ENCODE measurements at places on chromosomes 6 and 20. TPM values are rescaled to one million over a fixed set of nuclear protein-coding genes. Genes with fewer than 3 reads are reported as not detected.
A peak's percentile ranks its signal among the peaks of the same experiment; 100 is the strongest.

- no peak for DNase-seq
Observed at GRCh38 chr6:57108691-57109090, 18.7 kb downstream of the ZNF451 start.

- DNase-seq: no peak
Observed at GRCh38 chr6:79787626-79788025, 156.5 kb downstream of the SH3BGRL2 start.

- DNase-seq: peak; percentile 28
Observed at GRCh38 chr6:163857421-163857820, 442.9 kb downstream of the QKI start.

The MAP7 gene
- total RNA-seq: 0.36 TPM

DNA sequence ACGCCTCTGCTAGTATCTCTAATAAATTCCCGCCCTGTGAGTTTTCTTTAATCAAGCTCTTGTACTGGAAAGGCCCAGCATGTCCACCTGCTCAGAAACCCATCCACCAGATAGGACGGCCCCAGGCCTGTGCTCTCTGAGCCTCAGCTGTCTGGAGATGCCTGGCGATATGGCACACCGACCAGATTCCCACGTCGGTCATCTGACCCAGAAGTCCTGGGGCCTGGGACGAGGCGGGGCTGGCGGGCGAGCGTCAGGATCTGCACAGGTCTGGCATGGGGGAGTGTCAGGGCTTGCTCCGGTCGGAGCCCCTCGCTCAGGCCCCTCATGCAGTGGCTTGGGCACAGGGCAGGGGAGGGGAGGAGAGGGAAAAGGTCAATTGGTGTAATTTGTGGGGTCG, 10.2 kb downstream of the RNASET2 start:
- no peak for DNase-seq

DNA sequence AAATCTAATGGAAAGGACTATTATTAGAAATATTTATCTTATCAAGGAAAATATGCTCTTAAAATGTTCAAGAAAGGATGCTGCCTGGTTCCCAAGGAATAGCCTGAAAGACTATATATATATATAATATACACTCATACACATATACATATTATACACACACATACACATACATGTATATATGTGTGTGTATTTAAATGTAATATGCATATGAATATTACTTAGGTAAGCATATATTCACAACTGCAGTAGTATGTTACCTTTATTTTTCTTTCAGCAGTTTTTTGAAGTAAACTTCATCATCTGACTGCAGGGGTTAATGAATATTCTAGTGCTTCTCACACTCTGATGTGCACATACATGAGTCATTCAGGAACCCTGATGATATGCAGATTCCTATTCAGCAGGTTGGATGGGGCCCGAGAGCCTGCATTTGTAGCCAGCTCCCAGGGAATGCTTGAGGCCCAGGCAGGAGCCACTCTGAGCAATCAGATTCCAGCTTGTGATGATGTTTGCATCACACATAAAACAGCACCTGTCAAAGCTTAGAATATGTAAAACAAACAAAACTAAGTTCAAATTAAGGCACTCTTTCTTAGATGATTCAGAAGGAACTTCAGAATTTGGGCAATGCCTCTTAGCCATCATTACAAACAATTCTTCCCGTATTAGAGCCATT, 16.1 kb downstream of the MYLK4 start:
- DNase-seq: peak; percentile 58

DNA sequence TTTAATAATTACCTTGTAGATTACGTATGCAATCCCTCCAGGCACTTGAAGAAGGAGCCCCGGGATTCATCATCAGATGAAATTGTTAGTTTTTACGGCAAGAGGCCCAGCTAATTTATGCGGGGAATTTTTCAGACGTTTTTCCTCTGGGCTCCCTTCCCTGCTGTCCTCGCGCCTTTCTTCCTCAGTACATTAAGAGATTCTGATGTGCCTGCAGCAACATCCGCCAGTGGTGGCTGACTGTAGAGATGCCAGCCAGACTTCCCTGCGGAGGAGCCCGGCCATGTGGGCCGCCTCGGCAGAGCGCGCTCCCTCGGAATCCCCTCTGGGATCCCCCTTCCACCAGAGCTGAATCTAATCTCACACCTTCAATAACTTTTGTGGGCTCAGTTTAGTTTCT, 46.4 kb upstream of the POU3F2 start:
- no peak for DNase-seq

The SLC22A7 gene
- total RNA-seq: not detected

DNA sequence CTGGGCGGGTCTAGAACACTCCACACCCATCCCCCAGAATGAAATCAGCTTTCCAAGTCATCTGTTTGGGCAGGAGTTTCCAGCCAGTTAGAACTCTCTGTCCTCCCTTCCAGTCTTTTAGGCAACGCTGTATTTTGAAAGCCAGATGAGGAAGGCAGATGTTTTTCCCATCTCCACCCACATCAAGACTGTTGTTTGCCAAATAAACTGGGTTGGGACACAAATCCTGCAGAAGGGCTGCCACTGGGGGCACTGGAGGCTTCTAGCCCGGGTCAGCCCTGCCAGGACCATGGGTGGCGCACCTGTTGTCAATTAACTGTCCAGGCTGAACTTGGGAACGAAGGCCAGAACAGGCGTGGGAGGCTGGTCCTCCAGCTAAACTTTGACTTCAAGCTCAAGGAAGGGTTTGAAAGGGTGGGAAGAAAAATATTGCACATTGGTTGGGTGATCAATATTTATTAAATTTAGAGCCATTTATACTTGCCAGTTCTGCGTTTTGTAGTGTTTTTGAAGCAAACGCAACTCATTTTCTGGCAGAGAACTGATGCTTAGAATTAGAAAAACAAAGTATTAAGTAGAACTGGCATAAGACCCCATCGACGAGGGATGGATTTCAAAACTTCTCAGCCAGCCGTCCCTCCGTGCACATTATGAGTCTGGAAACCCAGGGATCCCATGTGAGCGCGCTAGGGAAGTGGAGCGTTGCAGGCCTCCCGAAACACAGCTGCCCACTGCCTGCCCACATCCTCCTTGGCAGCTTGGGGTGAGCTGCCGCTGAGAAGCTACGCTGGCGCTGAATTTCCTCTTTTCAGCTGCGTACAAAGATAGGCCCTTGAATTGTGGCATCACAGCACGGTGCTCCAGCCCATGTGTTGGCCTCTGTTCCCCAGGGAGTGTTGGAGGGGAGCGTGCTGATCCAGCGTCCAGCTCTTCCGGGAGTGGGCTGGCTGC, 297.4 kb downstream of the QKI start:
- no peak for DNase-seq

The PRR3 gene
- total RNA-seq: 7.2 TPM

- no peak for DNase-seq
Observed at GRCh38 chr6:138432063-138432356, 28.0 kb downstream of the HEBP2 start.

GRCh38 chr20:33568378-33568777, 78.5 kb downstream of the CBFA2T2 start:
- DNase-seq: no peak

DNA sequence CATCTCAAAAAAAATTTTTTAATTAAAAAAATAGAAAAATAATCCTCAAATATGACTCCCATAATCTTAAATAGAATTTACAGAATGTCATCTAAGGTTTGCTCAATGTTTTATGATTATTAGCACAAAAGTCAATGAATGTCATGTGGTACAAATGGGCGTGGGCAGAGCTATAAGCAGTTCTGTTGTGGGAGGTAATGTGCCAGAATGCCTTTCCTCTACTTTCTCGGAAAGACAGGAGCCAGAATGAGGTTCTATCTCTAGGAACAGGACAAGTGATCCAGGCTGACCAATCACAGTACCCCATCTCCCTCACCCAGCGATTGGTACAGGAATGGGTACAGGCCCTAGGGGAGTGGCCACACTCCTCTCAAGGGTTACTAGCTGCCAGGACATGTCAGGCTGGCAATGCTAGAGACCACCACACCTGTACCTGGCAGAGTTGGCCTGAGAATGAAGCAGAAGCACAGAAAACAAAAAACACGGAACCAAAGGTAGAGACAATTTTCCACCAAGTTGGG, 15.1 kb downstream of the RALGAPA2 start:
- DNase-seq: no peak

DNA sequence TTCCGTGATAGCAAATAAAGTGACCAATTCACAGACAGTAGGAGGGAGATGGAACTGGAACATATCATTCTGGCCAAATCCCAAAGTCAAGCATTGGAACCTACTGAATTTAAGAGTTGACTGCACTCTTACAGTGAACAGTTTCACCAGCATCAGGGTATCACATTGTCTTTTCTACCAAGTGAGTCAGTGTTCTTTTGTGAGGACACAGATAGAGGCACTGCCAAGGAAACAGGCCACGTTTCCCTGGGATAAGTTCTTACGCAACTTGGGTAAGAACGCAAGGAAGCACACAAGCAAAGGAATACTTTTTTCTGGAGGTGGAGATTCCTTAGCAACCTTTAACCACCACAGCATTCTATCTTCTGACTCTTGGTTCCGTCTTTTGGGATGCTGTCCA, 28.6 kb upstream of the ENPP5 start:
- DNase-seq: no peak

The TMEM244 gene
- total RNA-seq: 0.28 TPM

DNA sequence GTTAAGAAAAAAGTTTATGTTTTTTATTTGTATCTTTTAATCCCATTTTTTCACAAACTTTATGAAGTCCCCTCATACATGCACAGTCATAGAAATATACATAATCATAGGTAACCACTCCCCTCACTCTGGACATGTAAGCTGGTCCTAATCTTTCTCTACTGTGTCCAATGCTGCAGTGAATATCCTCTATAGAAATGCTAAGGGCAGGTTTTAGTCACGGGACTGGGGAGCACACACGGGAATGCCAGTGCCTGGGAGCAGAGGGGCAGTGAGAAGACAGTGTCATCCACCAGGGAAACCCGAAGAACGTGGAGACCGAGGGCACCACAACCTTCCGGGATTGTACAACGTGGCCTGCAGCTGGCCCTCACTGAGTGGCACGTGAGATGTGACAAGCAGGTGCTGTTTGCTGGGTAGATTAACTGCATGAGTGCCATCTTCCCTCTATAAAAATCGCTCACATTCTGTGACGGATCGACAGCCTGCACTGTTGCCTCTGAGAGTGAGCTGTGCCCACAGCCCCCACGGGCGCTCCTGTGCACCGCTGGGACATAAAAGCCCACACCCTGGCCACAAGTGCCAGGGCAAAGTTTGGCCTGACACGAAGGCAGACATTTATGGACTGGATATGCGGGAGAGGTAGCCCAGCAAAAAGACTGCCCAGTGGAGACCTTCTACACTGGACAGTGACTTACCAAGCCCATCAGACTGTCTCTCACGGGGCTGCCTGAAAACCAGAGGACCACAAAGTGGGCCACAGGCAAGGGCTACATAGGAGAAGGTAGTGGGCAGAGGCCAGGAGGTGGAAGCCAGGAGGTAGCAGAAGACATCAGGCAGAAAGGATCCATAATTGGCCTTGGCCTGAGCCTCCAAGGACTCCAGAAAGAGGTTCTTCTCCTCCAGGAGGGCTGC, 63.2 kb downstream of the FGD2 start:
- DNase-seq: no peak

GRCh38 chr6:49406250-49406970, 56.6 kb downstream of the MMUT start:
- DNase-seq: no peak

Data from IMR-90 (cell line).